NCI-H1436 treated with DMSO at 0.1 percent for 48 hours (cell line): ENCODE measurements at places on chromosomes 1 and 21.

DNA sequence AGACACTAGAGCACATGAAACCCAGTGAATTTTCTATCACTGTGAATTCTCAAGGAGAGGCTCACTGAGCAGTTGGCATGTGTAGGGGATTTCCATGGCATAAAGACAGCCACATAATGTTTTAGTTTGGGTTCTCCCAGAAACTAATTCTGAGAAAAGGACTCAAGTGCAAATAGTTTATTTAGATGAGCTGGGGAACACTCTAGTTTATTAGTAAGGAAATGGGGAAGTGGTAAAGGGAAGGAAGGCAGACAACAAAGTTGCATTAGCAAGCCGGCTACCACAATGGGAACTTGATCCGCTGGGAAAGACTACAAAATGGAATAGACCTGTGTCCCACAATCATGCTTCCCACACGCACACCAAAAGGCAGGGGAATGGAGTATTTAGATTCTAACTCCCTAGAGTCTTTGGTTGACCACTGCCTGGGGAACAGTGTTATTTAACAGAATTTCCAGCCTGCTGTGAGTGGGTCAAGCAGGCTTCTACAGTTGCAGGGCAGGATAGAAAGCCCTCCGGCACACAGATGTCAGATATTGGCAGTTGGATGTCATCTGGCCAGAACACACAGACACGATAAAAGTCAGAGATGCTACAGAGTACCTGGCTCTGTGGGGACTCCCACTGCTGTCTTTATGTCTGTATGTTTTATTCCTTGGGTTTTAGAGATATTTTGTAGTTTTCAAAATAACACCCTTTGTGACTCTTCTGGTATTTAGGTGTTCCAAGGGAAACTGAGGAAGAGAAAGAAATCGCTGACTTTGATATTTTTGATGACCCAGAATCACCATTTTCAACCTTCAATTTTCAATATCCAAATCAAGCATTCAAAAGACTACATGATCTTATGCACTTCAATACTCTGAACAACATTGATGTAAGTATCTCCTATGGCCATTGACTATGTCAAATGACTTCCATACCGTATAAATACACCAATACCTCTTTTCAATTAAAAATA, 150.1 kb downstream of the PLA2G4A start:
- no peak for DNase-seq

DNA sequence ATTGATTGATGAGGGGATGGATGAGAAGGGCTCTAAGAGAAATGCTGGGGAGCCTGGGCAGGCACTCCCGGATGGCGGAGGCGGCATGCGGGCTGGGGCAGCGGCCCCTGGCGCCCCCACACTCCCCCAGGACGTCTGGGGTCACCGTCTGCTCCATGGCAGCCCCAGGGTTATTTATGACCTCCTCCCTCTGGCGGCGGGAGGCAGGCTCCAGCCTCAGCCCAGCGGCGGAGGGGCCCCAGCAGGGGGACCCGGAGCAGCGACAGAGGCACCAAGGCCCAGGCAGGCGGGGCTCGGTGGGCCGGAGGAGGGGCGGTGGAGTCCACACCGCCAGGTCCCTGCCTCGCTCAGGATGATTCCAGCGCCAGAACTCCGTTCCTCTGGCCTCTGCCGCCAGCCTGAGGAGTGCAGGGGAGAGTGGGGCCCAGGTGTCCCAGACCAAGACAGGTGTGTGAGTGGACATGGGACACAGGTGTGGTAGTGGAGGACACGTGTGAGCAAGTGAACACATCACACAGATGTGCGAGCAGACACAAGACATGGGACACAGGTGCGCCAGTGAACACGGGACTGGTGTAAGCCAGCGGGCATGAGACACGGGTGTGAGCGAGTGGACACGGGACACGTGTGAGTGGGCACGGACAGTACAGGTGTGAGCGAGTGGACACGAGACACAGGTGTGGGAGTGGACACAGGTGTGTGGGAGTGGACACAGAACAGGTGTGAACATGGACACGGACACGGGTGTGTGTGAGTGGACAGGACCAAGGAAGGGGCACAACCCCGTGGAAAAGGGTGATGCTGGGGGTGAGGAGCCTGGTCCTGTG, 2.5 kb upstream of the SAMD11 start:
- no peak for DNase-seq

DNA sequence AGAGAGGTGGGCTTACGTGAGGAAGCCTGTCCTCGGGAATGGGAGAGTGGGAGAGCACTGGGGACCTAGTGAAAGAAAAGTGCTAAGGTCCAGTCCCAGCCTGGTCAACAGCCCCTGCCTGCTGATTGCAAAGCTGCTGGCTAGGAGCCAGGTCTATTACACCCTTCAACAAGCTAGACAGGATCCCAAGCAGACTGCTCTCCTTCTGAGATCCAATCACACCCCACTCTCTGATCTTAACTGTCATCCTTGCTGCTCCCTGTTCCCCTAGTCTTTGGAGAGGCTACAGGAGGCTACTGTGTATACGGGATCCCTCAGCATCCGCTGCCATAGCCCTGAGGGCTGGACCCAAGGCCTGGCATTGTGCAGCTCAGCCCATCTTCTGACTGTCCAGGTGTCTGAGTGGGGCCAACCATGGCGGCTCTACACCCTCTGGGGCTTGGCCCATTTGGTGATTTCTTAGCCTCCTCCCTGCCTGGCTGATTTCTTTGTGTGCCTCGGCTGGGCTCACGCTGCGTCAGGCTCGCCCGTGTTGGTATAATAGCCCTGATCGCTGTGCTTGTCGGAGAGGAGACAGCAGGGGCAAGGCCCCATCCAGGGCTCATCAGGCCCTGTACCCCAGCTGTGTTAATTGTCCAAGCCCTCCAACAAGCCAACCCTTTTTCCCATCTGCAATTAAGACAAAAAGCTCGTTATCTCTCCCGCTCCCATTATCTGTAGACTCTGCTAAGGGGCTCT, 43.9 kb downstream of the NAV1 start:
- peak; percentile 72 for DNase-seq

GRCh38 chr1:216047811-216048572, 375.3 kb downstream of the USH2A start:
- no peak for DNase-seq

- no peak for DNase-seq
These were observed 56.2 kb downstream of the COL24A1 start for GRCh38 chr1:86100401-86100800.

GRCh38 chr1:191695865-191696264, 462.4 kb upstream of the RGS18 start:
- no peak for DNase-seq

- no peak for DNase-seq
These were observed 68.5 kb downstream of the STUM start for GRCh38 chr1:226617109-226617508.

GRCh38 chr1:9207086-9207485, 27.5 kb upstream of the H6PD start:
- DNase-seq: no peak
